IMR-90 (cell line): ENCODE measurements at places on chromosomes 7 and 10. TPM values are rescaled to one million over a fixed set of nuclear protein-coding genes. Genes with fewer than 3 reads are reported as not detected.
A peak's percentile ranks its signal among the peaks of the same experiment; 100 is the strongest.

DNA sequence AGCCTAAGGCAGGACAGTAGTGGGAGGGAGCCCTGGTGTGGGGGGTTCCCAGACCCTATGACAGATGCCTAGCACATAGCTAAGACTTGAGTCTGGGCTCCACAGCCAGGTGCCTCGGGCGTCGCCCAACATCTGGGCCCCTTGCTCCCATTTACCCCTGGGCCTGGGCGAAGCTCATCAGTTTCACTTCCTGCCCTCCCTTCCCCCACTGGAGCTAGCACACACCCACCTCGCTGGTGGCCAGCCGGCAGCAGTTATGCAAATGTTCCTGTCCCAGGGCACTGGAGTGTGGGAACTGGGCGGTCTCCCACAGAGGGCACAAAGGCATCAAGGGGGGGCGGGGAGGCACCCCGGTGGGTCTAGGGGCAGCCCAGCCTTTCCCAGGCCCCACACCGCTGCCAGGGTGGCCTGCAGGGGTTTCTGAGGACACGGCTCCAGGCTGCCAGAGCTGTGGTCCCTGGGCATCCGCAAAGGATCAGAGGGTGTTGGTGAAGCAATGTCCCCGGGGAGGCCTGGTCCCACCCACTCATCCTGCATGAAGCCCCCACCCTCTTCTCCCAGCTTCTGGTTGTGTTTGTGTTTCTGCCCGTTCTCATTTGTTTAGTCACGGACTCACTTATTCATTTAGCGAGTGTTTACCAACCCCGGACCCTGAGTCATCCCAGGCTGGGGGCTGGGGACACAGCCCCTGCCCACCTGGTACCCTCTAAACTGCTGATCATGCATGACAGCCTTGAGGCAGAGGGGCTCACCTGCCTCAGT lies 20.4 kb downstream of the SH2B2 start:
- H3K27me3 ChIP-seq = no peaks in the 10 kb centered on the region
- peaks cover 11% of the 10 kb centered on the region for H3K4me1 ChIP-seq
- H3K27ac ChIP-seq = peak overlapping the region; percentile 31
- no peak overlapping the region for H3K4me3 ChIP-seq
- DNase-seq = peak; percentile 78

DNA sequence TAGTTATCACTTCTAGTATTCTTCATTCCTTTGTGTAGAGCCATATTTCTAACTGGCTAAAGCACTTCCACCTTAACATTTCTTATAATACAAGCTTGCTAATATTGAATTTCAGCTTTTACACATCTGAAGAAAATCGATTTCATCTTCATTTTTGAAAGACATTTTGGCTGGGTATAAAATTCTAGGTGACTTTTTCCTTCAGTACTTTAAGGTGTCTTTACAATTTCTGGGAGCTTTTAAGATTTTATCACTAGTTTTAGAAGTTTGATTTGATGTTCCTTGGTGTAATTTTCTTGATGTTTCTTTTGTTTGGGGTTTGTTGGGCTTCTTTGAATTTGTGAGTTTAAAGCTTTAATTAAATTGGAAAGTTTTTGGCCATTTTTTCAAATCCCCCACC lies 38.5 kb upstream of the TMEM168 start:
- H3K27me3 ChIP-seq = no peaks in the 10 kb centered on the region
- H3K36me3 ChIP-seq = peaks cover 12% of the 10 kb centered on the region
- H3K4me1 ChIP-seq = no peaks in the 10 kb centered on the region
- no peak overlapping the region for H3K4me3 ChIP-seq
- no peak overlapping the region for H3K27ac ChIP-seq
- no peak for DNase-seq

DNA sequence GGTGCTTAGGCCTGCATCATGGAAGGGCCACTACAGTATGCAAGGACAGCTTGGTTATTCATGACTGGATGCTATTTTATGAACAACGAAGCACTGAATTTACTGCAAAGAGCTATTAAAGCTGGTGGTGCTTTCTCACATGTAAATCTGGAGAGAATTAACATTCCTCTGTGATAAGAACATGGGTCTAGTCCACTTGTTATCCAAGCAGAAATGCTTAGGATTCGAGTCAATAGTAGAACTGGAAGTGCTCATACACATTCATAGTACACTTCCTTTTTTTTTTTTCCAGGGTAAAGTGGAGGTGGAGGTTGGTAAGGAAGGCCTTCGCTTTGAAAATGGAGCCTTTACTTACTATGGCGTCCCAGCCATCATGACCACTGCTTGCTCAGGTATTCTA lies 35.0 kb downstream of the CNNM1 start:
- H3K4me3 ChIP-seq = no peak overlapping the region
- H3K36me3 ChIP-seq = no peaks in the 10 kb centered on the region
- H3K27ac ChIP-seq = no peak overlapping the region
- no peaks in the 10 kb centered on the region; the same call in 1 of the 2 replicates for H3K27me3 ChIP-seq
- peak; percentile 79 for DNase-seq

DNA sequence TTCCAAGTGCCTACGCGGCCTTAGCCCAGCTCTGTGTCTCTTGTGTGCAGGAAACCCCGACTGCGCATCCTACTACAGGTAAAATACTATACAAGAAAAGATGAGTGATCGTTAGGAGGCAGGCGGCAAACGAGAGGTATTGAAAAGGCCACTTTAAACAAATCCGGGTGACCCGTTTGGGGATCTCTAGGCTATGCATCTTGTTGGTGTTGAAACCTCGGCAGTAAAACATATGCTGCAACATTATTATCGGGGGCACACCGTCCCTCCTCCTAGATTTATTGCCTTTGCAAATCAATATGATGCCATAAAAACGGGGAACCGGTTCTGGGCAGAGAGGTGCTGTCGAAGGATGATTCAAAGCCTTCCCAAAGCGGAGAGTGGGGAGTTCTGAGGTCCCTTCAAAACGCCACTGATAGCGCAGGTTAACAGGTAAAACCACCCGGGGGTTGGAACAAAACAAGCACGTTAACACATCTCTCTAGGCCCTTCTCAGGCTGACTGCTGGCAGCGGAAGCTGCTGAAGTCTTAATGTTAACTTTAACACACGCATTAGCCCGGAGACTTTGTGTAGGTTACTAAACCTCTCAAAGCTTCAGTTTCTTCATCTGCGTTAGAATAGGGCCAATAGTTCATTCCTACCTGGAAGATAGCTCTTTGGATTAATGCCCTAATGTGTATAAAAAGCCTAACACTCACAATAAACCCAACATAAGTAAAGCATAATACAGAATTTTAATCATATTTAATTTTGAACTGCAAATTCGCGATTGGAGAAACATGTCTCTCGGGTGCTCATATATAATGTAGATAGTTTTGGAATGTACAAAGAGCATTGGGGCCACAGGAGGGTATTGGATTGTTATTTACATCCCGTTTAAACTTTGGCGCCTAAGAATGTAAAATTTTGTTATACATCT lies 2.6 kb upstream of the TBX20 start:
- no peaks in the 10 kb centered on the region for H3K36me3 ChIP-seq
- DNase-seq = no peak
- no peak overlapping the region for H3K4me3 ChIP-seq
- H3K27ac ChIP-seq = no peak overlapping the region
- H3K27me3 ChIP-seq = peaks cover 92% of the 10 kb centered on the region

Gene NOS3
- 0.28 and 0.72 TPM in 2 replicates for total RNA-seq

Gene PDE1C
- 53.3 and 61.5 TPM in 2 replicates for total RNA-seq
